MV-4-11 (cell line): ENCODE measurements at places on chromosomes 16 and 17.

DNA sequence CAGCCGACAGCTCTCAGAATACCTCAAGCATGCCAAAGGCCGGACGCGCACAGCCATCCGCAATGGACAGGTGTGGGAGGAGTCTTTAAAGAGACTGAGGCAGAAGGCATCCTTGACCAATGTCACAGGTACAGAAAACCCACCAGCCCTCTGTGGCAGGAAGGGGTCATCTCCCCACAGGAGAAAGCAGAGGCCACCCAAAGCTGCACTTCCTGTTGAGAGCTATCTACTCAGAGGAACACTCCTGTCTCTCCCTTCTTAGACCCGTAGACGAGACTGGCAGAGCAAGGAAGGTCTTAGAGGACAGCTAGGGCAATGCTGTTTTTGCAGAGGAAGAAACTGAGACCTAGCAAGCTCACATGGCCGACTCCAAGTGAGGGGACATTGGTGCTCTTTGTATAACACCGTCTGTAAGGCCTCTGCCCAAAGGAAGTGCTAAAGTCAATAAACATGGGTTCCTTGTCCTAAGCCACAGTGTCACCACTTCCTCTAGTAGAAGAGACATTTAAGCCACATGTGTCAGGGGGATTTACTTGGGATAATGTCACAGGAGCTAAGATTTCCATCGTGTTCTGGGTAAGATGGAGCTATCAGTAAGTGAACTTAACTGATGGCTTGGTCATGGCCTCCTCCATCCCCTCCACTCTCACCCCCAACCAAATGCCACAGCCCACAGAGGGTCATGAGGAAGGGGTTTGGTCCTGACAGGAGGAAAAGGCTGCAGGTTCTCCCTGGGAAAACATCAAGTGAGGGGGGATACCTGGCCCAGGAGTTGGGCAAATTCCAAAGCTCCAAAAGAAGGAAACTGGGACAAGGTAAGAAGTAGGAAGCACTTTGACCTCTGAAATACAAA is 9.4 kb downstream of the LPO start:
- DNase-seq, result peak; percentile 86

DNA sequence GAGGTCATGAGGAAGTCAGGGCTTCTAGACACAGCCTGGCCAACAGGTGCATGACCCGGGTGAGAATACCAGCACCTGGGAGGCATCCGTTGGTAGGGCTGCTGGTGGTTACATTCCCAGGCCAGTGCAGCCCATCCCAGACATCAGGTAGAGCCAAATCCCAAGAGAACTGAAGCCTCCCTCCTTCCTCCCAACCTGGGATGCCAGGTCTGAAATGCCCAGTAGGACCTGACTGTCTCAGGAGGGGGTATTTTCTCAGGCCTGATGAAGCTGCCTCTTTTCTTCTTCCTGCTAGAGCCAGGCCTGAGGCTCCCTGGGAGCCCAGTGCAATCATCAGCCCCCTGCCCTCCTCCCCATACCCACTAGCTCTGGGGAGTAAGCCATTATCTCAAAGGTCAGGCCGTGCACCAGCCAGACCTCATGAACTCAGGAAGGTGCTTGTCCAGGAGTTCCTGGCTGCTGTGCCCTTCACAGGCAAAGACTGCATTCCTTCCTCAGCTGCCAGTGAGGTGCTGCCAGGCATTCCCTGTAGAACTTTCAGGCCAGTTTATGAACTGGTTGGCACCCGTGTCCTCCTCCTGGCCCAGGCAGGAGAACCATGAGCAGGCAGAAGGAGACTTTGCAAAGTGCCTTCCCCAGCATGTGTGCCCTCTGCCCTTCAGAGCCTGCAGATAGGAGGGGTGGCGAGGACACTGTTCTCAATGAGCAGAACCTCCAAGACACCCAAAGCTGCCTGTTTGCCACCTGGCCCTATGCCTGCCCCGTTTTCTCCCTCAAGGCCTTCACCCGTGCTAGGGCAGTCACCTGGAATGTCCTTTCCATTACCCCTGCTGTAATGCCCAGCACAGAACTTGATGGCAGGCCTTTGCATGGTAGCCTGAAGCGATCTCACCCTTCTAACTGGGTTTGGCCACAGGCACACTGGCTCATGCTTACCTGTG is 7.6 kb downstream of the TBX2 start:
- no peak for DNase-seq

DNA sequence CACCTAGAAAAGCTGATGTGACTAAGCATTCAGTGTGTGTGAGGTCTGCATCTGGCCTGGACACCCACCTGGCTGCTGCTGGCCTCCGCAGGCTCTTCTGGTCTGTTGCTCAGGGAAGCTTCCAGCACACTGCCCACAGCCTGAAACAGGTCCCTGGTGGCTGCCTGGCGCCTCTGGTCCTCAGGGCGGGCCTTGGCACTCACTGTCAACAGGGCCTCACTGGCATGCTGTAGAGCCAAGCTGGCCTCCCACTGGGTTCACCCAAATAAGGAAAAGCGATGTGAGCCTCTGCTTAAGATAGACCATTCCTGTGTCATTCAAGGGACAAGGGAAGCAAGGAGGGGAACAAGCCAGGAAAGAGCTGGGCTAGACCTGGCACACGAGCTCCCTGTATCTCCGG is 70.6 kb upstream of the BCO1 start:
- DNase-seq, result no peak

- no peak for DNase-seq
Measured at GRCh38 chr17:18166894-18167293, 16.7 kb upstream of the ALKBH5 start.

- peak; percentile 99 for DNase-seq
Measured at GRCh38 chr17:77875881-77876509, 82.5 kb upstream of the TNRC6C start.

DNA sequence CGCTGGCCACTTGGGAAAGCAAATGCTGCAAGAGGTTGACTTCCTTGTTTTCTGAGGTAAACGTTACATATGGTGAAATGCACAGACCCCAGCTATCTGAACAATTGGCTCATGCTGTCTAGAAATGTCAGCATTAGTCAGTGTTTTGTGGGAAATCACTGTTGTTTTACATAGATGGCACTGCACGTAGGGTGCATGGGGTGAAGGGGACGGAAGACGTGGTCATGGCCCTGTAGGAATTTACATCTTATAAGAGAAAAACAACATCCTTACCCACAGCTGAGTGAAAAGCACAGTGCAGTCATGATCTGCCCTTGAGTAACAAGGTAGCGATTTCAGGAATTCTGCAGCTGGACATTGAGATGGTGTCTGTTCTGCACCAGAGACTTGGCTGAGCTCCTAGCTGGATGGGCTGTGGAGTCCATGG is 15.2 kb downstream of the RPTOR start:
- DNase-seq, result peak; percentile 27

DNA sequence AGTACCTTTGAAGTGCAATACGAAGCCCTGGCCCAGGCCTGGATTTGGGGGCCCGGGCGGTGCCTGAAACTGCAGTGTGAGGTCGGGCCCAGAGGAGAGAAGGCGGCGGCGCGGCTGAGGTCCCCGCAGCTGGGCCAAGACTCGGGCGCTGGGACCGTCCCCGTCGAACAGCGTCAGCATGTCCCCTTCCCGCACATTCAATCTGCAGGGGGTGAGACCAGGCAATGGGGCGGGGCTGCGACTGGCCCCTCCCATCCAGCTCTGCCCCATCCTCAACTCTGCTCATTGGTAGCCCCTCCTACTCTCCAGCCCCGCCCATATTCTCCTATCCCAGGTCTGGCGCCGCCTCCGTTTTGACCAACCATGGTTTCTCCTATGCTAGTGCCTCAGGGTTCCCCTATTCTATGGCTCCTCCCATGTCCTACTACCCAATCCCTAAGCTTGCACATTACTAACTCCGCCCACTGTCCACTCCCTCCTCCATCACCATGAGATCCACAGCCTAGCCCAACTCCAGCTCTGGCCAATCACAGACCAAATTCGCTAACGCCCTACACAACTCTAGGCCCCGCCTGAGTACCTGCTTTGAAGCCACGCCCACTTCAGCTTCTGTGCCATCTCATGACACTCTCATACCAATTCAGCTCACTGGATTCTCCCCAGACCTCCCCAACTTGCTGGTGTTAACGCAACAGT is 14.4 kb upstream of the CDIPT start:
- DNase-seq, result peak; percentile 56

- DNase-seq, result peak; percentile 51
Measured at GRCh38 chr17:1736348-1737281, 6.1 kb upstream of the SERPINF2 start.

- no peak for DNase-seq
Measured at GRCh38 chr16:71482569-71482968, 6.6 kb downstream of the ZNF19 start.

- DNase-seq, result no peak
Measured at GRCh38 chr16:80105160-80105559, 435.6 kb upstream of the DYNLRB2 start.

GRCh38 chr17:45956090-45956489 is 43.0 kb upstream of the STH start:
- DNase-seq, result no peak

DNA sequence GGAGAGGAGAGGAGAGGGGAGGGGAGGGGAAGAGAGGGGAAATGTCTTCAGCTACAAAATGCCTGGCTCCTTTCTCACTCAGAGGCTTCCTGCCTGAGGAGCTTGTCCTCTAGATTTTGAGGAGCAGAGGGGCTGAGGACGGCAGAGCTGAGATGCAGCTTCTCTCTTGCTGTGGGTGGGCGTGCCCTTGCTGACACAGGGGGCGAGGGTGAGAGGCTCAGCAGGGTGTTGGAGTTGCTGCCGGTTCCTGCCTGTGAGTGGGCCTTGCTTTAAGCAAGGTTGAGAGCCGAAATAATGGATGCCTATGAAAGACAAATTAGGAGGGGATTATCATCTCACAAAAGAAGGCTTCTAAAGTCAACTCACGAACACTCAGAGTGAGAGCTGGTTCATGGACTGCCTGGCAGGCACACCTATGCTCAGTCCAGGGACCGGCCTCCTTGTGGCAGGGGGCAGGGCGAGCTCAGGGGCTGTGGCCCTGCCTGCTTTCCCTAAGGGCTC is 215.6 kb downstream of the MSI2 start:
- no peak for DNase-seq
